Gastroesophageal sphincter (tissue), 4 donors: ENCODE measurements at places on chromosomes 13 and 19.

- ATAC-seq: no peak
Measured at GRCh38 chr13:95968906-95969305, 84.3 kb downstream of the UGGT2 start.

- no peak for ATAC-seq
Measured at GRCh38 chr19:39381910-39382611, 8.8 kb downstream of the PAF1 start.

DNA sequence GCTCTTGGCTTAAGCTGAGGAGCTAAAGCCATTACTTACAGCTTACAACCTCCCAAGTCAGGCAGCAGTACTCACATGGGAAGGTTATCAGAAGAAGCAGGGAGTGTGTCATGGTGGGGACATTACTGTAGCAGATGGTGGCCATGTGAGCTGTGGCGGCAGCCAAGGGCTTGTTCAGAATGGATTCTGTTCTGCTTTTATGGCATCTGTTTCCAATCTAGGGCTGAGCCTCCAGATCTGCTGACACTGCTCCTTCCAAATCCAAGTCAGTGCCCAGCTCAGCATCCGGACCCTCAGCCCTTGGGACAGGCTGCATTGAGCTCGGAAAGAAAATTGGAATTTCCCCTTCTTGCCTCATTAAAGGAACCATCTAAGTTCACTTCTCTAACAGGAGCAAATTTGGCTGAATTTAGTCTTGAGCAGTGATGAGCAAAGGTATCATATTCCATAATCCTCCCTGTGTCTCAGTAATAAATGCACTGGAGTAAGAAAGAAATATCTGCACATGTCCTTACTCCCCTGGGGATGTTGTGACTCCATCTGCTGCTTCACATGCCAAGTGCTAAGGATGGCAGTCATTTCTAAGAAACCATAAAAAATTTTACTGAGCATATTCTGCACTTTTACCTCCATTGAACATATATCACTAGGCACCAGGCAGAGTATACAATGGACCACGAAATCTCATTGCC lies 73.9 kb downstream of the KCTD12 start:
- peak; percentile 41 for ATAC-seq

DNA sequence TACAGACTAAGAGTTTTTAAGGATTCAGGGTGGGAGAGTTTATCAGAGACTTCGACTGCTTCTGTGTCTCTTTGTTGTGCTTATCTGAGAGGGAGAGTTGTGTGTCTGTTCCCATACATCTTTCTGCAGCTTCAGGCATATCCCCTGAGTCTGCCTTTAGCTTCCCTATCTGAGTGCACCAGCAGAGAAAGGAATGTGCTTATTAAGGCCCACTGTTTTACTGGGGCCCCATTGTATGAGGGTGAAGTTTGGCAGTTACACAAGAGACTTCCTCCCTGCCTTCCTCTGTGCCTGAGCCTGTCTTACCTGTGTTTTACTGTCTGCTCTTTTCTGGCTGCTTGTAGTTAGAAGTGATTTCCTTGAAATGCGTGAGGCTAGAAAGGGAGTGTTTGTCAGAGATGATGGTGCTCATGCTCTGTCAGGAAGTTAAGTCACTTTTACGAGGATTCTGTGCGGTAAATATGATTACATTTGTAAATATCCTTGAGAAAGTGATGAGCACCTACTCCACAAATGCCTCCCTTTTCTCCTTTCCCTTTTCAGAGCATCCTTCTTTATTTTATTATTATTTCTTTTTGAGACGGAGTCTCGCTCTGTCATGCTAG lies 1228.9 kb upstream of the MIR17HG start:
- no peak for ATAC-seq

DNA sequence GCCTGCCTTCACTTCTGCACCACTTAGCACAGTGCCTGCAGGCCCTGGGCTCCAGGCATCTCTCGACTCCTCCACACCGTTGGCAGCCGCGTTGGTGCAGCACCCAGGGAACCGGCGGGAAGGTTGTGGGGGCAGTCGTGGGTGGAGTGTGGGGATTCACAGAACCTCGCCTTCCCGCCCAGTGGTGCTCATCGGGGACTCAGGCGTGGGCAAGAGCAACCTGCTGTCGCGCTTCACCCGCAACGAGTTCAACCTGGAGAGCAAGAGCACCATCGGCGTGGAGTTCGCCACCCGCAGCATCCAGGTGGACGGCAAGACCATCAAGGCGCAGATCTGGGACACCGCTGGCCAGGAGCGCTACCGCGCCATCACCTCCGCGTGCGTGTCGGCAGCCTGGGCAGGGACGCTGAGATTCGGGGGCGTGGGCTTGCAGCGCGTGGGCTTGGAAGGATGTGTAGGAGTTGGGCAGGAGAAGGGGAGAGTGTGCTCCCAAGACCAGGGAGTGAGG lies 9.6 kb downstream of the RAB11B start:
- ATAC-seq: no peak

DNA sequence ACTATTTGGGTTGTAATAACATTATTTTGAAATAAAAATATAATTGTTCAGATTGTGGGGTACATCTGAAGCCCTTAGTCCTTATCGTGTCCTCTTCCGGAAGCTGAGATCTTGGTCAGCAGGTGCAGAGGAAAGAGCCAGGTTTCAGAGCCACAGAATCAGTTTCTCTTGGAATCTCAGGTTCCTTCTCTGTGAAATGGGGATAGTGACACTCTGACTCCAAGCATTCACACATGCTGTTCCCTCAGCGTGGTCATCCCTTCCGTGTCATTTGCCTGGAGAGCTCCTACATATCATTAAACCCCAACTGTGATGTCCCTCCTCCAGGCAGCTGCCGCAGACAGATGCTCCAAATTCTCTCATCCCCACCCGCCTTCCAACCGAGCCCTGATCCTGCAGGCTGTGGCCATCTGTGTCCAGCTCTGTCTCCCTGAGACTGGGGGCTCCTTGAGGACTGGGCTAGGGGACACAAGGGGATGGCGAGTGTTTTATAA lies 59.8 kb downstream of the AP1M1 start:
- no peak for ATAC-seq

GRCh38 chr13:45817833-45818232 lies 33.7 kb downstream of the SIAH3 start:
- ATAC-seq: no peak

GRCh38 chr13:31998131-31998530 lies 33.4 kb upstream of the FRY start:
- ATAC-seq: no peak

DNA sequence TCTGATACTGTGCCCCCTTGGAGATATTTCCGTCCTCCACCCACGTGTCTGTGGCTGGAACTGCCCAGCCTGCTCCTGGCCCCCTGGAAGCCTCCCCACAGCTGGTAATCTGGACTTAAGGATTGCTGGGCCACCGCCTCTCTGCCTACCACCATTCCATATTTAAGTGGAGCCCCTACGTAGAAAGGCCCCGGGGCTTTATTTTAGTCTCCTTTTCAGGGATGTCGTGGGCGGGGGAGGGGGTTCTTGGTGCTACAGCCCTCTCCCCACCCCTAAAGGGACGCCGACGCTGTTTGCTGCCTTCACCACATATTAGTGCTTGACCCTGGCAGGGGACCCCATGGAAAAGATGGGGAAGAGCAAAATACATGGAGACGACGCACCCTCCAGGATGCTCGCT lies 2.7 kb upstream of the NOP53 start:
- ATAC-seq: no peak

DNA sequence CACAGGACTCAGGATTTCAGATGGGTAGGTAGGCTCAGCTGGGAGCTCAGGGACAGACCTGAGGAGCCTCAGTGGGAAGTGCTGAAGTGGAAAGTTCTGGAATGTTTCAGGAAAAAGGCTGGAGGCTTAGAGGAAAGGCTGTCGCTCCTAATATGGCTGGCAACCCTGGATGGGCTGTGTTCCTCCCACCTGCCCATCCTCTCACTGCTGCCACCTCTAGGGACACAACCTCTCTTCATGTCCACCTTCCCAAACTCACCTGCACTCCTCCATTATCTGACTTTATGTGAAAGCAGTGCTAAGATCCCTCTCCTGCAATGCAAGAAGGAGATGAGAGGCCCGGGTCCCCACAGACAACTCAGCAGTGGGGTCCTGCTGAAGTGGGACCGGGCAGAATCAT lies 5.8 kb upstream of the CEACAM21 start:
- no peak for ATAC-seq

DNA sequence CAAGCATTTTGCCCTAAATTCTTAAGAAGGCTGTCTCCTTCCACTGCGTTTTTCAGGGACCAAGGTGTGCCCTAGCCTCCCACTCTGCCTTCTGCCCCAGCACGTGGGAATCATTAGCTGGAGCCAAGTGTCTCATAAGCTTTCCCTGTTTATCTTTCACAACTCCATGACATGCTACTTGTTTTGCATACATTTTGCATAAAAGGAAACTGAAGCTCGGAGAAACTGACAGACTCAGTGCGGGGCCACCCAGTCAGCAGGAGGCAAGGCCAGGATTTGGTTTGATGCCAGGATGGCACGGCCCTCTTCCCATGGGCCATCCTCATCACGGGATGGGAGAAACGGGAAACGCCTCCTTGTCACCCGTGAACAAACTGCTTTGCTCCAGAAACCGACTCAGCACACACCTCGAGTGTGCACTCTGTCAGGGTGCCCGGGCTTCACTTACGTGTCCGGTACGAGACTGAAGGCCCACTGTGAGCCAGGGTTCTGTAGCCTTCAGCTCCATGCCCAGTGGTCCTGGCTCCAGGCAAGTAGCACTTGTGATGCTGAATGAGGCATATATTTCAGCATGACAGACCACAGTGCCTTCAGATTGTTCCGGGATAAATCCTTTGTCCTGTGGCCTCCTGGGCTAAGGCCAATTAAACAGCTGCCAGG lies 9.6 kb downstream of the CEBPA start:
- peak; percentile 29 for ATAC-seq

- ATAC-seq: no peak
Measured at GRCh38 chr19:17671906-17672305, 16.2 kb downstream of the UNC13A start.

- ATAC-seq: no peak
Measured at GRCh38 chr19:42403586-42403985, 13.5 kb upstream of the CNFN start.

DNA sequence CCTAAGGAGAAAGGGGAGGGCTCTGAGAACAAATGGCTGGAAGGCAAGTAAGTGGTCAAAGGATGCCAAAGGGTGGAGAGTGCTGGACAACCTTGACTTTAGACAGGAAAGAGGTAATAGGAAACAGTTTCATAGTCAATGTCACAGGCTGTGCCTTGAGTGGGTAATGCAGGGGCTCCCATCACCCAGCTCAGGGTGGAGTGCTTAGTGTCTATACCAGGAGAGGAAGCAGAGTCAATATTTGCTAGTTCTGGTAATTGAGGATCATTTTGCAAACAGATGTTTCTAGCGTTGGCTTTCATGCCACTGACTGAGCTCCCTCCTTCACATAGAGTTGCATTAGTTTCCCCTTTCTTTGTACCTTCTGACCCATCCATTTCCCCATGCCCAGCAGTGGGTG lies 64.6 kb upstream of the KL start:
- no peak for ATAC-seq

DNA sequence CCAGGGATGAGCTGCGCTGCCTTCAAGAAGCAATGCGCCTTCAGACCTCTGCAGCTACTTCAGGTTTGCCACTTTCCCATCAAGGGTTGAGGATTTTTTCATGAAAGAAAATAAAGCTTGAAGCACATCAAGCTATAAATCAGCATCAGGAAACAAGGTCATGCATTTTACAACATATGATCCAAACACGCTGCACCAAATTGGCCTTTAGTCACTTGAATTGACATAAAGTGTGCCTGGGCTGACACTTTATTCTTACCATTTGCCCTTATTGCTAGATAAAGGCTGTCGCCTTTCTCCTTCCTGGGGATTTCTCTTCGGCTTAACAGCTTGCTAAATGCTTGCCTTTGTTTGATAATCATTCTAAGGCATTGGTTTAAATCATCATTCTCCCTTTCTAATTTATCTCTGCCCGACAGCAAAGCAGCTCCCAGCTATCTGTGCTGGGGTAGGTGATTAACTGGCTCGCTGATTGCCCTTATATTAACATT lies 87.7 kb downstream of the LHFPL6 start:
- ATAC-seq: no peak

GRCh38 chr19:17540174-17540573 lies 15.3 kb upstream of the COLGALT1 start:
- no peak for ATAC-seq

- no peak for ATAC-seq
Measured at GRCh38 chr19:8022275-8022674, 16.8 kb upstream of the ELAVL1 start.

DNA sequence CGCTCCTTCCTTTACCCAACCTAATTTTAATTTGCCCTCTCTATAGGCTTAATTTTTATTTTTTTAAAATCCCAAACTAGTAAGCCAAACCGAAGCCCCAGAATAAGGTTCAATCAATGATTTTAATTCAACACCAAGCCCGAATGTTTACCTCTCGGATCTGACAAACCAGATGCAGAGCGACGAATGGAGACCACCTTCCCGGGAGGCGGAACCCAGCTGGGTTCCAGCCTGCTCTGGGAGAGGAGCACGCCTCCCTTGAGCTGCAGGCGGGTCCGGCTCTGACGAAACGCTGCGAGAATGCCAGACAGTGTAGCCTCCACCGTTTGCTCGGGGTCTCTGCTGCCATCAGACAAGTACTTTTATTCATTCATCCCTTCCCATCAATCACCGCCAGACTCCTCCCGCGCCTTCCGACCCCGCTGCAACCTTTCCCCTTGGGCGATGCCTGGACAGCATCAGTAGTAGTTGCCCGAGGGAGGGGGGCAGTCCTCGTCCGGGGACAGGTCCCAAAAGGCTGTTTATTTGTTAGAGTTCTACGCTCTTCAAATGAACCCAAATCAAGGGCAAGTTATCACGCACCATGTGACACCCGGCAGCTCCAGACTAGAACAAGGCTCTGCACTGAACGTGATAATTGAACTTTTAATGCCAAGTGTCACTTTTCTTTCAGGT lies 752 bp upstream of the EDNRB start:
- peak; percentile 81 for ATAC-seq

- ATAC-seq: peak; percentile 70
Measured at GRCh38 chr13:30881191-30881651, 24.9 kb upstream of the MEDAG start.

- ATAC-seq: no peak
Measured at GRCh38 chr19:16226878-16227836, 29.4 kb downstream of the AP1M1 start.

- no peak for ATAC-seq
Measured at GRCh38 chr19:2042485-2043250, 8.4 kb downstream of the MKNK2 start.

- ATAC-seq: no peak
Measured at GRCh38 chr13:27259831-27260230, 8.5 kb downstream of the RPL21 start.

- no peak for ATAC-seq
Measured at GRCh38 chr13:108178078-108178477, 37.3 kb downstream of the LIG4 start.

GRCh38 chr13:38849315-38849714 lies 141.3 kb downstream of the STOML3 start:
- no peak for ATAC-seq

GRCh38 chr13:28384789-28385188 lies 110.1 kb downstream of the FLT1 start:
- no peak for ATAC-seq
